Activated CD8-positive, alpha-beta T cell treated with anti-CD3 and anti-CD28 coated beads, Interleukin-2, amount 10 ng/mL, durations not matched to agents 7 days and 5 days (primary cell): ENCODE measurements at places on chromosomes 1 and 21.

GRCh38 chr1:83641796-83642443 is 357.0 kb downstream of the TTLL7 start:
- no peak for DNase-seq

DNA sequence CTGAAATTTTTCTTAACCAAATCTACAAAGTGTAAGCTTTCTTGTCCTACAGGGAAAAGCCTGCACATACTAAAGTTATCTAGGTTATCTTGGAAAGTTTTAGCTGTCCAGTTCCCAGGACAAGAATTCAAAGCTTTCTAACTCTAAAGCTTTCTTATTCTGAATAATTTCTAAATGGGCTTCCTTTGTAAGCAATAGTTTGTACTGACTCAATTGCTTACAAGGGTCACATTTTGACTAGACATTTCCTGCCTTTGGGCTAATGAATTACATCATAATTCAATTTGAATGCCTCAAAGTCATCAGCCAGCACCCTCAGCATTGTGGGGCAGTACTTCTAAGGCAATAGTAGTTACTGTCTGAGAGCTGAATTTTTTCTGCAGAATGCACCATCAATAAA is 223.0 kb downstream of the LTN1 start:
- no peak for DNase-seq

DNA sequence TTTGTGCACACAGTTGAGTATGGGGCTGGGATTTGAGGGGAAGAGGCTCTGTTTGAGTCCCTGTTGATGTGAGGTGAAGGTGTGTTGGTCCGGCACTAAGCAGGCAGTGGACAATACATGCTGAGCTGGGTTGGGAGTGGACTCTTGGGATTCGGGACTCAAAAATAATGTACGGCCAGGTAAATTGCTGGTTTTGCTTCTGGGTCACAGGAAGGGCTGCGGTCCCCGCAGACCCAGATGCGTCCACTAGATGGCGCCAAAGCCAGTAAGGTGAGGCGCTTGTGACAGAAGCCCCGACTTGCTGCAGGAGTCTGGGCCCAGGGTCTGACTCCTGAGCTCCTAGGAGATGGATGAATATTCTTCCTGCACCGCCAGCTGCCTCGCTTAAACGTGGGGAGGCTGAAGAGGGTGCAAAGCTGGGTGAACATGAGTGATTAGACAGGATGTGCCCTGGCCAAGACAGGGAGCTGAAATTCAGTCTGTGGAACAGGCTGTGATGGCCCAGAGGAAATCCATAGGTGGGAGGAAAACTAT is 61.4 kb downstream of the ACBD3 start:
- peak; percentile 92 for DNase-seq

GRCh38 chr1:95991787-95992520 is 729.6 kb upstream of the PTBP2 start:
- no peak for DNase-seq

DNA sequence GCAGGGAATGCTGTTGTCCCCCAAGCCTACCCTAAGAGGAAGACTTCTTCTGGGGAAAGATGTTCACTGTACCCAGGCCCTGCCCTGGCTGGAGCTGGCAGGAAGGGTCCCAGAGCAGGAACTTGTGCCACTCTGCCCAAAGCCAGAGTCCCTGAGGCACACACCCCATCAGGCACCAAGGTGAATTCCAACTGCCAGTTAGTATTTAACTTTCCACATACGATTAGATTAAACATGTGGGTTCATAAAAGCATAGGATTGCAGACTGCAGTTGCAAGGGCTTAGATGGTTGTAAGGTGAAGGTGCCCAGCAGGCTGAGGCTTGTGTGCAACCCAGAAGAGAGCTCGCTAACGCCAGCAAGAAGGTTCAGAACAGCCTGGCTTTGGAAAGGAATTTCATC is at the start of gene KCNE2:
Gene KCNE2, plus strand, starts transcription at position 274 of the 400 bp plus-strand sequence. CDS start 6,473 bp downstream, outside the sequence.
- no peak for DNase-seq

DNA sequence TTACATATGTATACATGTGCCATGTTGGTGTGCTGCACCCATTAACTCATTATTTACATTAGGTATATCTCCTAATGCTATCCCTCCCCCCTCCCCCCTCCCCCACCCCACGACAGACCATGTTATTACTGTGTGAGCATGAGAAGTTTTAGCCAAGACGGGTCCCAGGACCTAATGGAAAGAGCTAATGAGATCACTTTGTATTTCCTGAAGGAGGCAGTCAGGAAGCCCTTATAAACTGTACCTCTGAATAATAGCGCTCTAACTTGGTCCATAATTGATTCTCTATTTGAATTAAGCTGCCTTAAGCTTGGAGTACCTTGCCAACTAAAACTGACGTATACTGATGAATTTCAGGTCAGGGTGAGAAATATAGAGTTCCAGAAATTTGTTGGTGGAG is 4.1 kb upstream of the NEGR1 start:
- DNase-seq, result no peak

DNA sequence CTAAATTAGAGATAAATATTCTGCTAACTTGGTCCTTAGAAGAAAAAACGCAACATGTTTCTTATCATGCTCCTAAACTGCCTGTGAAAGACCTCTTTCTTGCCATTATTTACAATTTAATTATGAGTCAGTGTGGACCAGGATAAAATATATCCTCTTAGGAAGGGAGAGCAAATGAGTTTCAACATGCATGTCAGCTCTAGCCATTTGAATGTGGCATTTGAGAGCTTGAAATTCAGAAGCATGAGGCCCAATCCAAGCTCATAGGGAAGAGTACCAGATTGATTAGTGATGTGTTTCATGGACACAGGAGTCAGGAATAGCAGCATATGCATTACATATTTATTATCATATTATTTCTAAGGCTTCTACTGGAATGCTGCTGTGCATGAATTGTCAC is 39.3 kb downstream of the TBX15 start:
- DNase-seq, result no peak
